ENCODE measurements at places on chromosomes 16 and 17.

DNA sequence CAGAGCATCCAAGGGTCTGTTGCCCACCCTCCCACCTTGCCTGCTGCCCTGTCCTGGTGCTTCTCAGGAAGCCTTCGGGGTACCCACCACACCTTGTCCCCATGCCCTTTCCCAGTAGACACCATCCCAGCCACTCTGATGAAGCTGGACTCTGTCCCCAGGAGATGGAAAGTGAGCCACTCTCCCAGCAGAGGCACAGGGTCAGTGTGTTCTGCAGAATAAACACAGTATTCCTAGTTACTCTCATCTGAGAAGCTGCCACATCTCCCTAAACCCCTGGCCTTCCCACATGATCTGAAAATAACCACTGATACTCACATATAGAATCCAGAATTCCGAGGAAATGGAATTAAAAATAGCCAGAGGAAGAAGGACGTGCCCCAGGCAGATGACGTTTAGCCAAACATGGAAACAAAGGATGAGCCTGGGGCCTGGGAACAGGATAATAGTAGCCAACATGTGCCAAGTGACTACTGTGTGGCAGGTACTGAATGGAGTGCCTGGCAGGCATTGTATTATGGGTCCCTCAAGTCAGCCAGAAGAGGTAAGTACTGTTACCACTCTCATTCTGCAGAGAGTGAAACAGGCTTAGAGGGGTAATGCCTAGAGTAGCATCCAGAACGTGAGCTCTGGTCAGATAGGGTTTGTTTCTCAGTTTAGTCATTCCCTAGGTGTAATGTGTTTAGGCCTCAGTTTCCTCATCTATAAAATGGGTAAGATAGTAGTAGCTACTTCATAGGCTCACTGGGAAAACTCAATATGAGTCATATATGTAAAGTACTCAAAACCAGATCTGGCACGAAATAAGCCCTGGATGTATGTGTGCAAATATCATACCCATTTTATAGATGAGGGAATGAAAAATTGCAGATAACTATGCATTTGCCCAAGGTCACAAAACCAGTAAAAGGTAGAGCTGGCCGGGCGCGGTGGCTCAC lies 20.8 kb upstream of the PEMT start:
- DNase-seq, result no peak

- DNase-seq, result no peak
Observed at GRCh38 chr16:3458278-3458851, 14.9 kb downstream of the NAA60 start.

- DNase-seq, result no peak
Observed at GRCh38 chr17:50314456-50315011, 31.4 kb upstream of the XYLT2 start.

- no peak for DNase-seq
Observed at GRCh38 chr16:11078812-11079459, 134.6 kb downstream of the CLEC16A start.

- DNase-seq, result no peak
Observed at GRCh38 chr16:54363766-54364165, 77.2 kb upstream of the IRX3 start.

- DNase-seq, result peak; percentile 14
Observed at GRCh38 chr17:17109256-17109655, 67.0 kb downstream of the MPRIP start.

DNA sequence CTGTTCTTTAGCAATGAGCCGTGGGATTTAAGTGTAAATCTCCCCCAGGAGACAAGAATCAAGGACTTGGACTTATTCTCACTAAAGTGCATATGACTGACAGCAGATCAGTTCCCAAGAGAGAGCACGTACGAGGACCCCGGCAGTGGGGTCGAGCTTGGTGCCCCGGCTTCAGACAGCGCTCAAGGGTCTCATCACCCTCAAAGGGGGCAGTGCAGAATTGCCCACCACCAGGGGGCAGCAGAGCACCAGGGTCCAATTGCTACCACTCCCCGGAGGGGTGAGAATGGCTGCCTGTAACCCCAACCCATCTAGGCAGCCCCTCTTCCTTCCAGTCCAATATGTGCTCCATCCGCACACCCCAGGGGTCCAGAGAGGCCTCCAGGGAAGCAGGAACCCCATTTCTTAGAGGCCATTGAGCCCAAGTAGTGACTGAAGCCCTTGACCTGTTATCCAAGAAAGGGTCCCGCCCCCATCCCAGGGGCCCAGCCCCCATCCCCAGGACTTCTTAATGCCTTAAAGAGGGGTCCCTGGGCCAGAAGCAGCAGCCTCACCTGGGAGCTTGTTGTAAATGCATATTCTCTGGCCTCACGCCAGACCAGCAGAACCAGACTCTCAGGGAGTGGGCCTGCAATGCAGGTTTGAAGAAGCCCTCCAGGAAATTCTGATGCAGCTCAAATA lies 86.1 kb downstream of the ZDHHC7 start:
- peak; percentile 57 for DNase-seq

- no peak for DNase-seq
Observed at GRCh38 chr17:63295288-63295687, 150.8 kb downstream of the CYB561 start.

All from CD4-positive, alpha-beta T cell treated with Interleukin-6 at 100 ng/mL for 8 hours (primary cell).